ENCODE measurements at places on chromosomes 1 and 21.

DNA sequence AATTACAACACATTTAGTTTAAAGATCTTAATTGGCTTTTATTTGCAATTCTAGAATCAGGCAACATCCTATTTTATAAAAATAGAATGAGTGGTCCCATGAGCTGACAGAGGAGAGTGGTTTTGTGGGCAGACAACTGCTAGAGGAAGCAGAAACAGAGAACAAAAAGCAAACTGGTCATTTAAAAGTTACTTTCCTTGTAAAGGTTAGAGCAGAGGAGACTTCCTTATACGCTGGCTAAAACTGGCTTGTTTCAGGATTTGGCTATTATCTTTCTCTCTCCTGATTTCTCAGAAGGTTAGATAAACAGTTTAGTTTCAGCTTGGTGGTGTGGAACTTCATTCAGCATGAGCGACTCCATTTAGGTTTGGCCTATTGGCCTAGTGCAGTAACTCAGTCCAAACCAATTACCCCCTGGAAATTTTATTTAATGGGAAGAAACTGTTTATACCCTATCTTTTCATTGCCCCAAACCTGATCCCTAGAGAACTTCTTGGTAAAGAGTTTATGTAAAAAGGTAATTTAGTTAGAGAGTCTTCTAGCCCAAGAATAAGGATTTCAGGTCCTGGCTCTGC, 32.2 kb upstream of the IL20 start:
- no peak for DNase-seq

GRCh38 chr21:32764186-32764585, 7.4 kb downstream of the PAXBP1 start:
- DNase-seq, result no peak

- peak; percentile 44 for DNase-seq
Observed at GRCh38 chr1:92968138-92969032, 7.1 kb upstream of the DIPK1A start.

DNA sequence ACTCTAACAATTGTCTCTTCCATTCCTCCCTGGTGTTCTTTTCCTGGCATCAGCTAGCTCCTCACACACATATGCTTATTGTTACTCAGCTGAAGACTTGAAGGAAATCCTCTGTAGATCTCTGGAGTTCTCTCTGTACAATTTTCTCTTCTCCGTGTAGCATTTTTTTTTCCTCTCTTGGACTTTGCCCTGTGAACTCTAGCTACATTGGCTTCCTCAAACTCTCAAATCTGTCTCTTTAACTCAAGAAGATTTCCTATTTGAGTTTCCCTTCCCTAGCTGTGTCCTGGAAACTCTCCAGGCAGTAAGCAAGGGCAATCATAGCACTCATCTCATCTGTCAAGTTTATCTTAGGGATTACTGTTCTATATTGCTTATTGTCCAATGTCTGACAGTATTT, 4.3 kb upstream of the MIA3 start:
- no peak for DNase-seq

GRCh38 chr1:227543283-227544066, 19.9 kb upstream of the ZNF678 start:
- no peak for DNase-seq

DNA sequence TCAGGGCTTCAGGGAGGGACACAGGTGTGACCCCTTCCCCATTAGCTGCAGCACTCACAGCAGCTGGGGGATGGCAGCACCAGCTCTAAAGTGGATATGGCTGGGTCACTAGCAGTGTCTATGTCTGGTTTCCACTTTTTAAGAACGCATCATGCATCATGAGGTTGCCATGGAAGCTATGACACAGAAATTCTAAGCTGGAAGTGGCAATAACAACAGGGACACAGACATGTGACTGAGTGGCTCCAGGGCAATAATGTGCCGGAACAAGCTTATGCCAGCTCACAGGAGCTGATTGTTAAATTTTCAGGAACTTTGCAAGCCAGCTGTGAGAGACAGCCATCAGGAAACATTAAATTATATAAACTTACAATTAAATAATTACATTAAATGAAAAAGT, 51.2 kb upstream of the NFASC start:
- DNase-seq, result no peak

GRCh38 chr1:172071746-172072145, 230.4 kb downstream of the DNM3 start:
- no peak for DNase-seq

DNA sequence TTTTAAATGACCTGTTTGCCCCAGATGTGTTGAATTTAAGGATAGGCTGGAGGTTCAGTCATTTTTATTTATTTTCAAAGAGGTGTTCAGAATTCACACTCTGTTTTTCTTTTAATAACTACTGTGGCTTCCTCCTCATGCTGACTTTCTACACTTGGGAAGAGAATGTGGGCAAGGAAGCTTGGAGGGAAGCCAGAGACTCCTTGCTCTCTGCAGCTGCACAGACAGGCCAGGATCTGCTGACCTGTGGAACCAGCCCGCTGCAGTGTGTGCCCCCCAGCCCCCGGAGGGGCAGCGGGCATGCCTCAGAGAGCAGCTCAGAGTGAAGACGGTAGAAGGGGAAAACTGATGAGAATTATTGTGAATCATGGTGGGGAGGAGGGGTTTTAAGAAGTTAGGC, 16.9 kb downstream of the MGST3 start:
- DNase-seq, result no peak

DNA sequence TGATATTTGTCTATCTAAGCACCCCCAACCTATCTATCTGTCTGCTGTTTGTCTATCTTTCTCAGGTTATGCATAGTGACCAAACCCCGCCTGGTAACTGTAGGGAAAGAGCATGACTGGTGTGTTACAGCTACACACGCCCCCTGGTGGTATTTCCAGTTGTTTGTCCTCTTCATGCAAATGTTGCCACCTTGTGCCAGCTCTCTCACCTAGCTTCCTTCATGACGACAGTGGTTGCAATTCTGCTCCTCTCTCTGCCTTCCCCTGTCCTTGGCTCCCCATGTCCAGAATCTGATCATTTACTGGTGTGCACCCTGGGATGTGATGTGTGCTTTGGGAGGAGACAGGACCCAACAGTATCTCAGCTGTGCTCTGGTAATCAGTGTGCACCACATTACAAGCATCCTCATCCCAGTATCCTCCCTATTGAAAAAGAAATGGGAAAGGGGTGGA, 8.1 kb upstream of the INKA2 start:
- peak; percentile 57 for DNase-seq

GRCh38 chr1:115668579-115668978, 26.8 kb downstream of the VANGL1 start:
- DNase-seq, result no peak

GRCh38 chr21:14687268-14687625, 141.1 kb upstream of the SAMSN1 start:
- no peak for DNase-seq

DNA sequence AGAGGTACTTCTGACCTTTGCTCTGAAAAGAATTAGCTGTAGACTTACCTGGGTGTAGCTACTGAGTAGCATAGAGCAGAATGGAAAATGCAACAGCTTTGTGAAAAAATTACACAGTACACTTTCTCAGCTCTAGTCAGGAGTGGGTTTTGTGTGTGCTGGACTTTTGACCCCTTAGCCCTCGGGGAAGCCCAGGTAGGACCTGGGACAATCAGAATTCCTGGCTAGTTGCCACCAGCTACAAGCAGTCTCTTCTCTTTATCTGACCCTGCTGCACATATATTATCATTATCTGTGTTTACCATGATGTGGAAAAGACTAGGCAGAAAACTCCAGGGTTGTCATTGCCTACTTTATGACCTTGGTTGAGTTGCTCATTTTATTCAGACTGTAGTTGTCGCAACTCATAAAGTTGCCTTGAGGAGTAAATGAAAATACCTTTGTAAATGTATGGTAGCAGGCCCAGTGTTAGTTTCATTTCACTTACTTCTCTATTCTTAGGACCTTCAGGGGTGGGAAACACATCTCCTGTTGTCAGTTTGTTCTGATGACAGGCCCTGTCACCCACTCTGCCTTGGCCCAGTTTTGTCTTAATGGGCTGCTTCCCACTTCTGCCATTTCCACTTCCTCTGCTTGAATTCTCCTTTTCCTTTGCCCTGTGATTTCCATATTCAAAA, 5.4 kb downstream of the NEK7 start:
- no peak for DNase-seq

DNA sequence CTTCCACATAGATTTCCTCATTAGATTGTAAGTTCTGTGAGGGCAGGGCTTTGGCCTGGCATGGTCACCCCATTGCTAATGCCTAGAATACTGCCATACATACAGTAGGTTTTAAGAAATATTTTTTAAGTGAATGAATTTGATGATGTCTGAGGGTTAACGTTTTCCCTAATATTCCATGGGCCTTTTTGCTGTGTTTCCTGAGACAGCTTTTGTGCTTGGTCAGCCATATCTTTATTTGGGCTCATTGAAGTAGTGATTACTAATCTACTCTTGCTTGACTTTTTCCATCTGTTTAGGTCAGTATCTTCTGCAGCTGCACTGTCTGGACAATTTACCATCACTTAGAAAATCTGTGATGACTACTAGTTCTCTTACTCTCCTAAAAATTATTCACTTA, 3.5 kb downstream of the CDC42 start:
- no peak for DNase-seq

DNA sequence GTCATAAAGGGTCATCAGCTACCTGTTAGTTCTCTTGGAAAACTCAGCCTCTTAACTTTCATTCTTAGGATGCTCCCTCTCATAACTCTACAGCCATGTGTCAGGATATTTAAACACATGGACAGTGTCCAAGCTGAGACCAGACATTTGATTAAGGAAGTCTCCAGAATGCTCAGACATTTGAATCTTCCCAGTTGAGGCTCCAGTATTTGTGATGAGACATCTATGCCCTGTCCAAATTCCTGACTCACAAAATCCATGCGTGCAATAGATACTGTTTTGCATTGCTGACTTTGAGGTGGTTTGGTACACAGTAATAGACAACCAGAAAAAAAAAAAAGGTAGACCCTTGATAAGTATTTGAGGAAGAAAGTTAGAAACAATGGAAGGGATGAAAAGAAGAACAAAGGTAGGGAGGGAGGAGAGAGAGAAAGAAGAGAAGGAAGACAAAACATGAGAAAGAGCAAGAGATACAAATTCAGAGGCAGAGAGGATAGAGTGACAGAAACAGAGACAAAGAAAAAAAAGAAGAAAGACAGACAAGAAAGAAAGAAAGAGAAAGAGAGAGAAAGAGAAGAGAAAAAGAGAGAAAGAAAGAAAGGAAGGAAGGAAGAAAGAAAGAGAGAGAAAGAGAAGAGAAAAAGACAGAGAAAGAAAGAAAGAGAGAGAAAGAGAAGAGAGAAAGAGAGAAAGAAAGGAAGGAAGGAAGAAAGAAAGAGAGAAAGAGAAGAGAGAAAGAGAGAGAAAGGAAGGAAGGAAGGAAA, 275.5 kb upstream of the PRMT6 start:
- no peak for DNase-seq

GRCh38 chr1:30402031-30402430, 321.4 kb downstream of the MATN1 start:
- no peak for DNase-seq

GRCh38 chr1:210394281-210394821, 65.6 kb downstream of the HHAT start:
- no peak for DNase-seq

- DNase-seq, result no peak
Observed at GRCh38 chr1:58994664-58995063, 210.8 kb upstream of the JUN start.

GRCh38 chr21:43193651-43194302, 25.0 kb downstream of the CRYAA start:
- no peak for DNase-seq

GRCh38 chr1:234848972-234849649, 239.1 kb upstream of the IRF2BP2 start:
- DNase-seq, result no peak

GRCh38 chr1:185720633-185721272, 13.4 kb upstream of the HMCN1 start:
- no peak for DNase-seq

DNA sequence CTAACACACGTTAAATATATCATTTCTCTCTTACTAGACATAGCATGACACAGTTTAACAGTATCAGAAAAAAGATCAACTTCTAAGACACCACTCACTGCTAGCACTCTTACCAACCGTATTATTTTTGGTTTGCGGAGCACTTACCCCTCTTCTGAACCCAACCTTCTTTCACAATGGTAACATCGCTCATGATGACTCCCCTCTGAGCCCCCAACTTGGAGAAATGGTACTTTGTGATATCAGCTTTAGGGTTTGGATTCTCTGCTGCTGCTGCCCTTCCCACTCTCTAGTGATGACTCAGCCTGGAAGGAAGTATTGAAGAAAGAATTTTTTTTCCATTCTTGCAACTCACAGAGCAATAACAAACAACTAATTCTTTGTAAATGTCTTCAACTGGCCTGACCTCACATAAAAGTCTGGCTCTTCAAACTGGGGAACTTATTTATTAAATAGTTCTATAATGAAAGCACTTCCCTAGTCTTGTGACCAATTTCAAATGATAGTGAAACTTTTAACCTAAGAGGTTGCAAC, 7.0 kb downstream of the AKT3 start:
- DNase-seq, result no peak

GRCh38 chr1:21622466-21623315, 46.5 kb downstream of the RAP1GAP start:
- DNase-seq, result peak; percentile 22

DNA sequence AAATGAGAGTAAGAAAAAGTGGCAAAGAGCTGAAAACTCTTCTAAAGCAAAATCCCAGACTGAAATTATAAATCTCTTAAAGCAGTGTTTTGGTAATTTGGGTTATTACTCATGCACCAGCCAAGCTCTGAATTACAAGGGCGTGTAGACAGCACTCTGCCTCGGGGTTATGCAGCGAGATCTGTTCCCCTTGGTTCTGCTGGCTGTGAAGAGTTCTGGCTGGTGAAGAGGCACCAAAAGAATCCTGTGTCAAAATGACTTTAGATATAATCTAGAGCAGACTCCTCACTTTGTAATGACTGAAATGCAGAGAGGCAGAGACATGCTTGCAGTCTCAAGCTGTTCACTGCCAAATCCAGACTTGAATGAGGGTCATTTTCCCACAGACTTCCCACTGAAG, 461.8 kb upstream of the CXADR start:
- DNase-seq, result no peak

- DNase-seq, result no peak
Observed at GRCh38 chr1:196380316-196380715, 227.9 kb downstream of the KCNT2 start.

DNA sequence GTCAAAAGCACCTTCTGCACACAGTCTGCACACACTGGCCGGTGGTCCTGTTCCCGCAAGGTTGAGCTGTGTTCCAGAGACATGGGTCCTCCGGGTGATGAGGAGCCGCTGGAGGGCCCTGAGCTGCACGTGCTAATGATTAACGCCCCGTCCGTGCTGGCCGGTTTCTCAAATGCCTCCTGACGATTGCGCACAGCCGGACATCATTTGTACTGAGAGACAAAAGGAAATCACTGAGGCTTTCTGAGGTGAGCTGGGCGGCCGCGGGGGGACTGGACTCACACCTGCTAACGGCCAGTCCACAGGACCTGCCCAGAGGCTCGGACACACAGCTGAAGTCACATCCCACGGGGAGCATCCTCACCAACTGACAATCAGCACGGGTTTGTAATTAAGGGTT, 29.2 kb downstream of the POFUT2 start:
- DNase-seq, result no peak

- no peak for DNase-seq
Observed at GRCh38 chr1:147794570-147794969, 34.2 kb upstream of the GJA5 start.

GRCh38 chr1:7680207-7680954, 90.7 kb upstream of the VAMP3 start:
- peak; percentile 43 for DNase-seq

- DNase-seq, result no peak
Observed at GRCh38 chr1:41359211-41360073, 1.8 kb upstream of the FOXO6 start.

Data from central memory CD4-positive, alpha-beta T cell (primary cell).